ENCODE measurements at places on chromosomes 5 and 9.

- DNase-seq = peak; percentile 57
Measured at GRCh38 chr5:34923694-34924461, 5.5 kb upstream of the DNAJC21 start.

DNA sequence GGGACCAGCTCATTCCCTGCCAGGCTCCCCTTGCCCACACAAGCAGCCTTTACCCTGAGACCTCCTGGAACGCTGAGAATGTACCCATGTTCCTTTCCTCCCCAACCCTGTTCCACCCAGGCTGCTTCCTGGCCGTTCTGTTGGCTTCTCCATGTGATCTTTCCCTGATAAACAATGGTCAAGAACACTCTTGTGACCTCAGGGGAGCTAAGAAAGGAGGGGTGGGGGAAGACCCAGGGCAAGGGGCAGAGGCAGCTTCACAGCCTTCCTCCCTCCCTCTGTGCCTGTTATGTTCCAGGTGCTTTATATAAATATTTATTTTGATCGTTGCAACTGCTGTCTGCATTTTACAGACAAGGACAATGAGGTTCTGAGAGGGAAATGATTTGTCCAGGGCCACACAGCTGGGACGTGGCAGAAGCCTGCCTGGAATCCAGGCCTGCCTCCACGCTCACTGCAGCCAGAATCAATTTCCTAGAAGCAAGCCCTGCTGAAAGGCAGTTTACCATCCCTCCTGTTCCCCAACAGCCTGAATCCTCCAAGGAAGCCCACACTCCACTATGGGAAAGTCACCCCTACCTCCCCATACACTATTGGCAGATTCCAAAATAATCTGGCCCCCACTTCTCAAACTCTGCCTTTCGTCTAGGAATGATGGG, 3.9 kb downstream of the SHROOM1 start:
- DNase-seq = no peak

- DNase-seq = no peak
Measured at GRCh38 chr5:14561741-14562140, 19.9 kb upstream of the OTULINL start.

- DNase-seq = no peak
Measured at GRCh38 chr5:143680672-143681259, 131.2 kb upstream of the HMHB1 start.

DNA sequence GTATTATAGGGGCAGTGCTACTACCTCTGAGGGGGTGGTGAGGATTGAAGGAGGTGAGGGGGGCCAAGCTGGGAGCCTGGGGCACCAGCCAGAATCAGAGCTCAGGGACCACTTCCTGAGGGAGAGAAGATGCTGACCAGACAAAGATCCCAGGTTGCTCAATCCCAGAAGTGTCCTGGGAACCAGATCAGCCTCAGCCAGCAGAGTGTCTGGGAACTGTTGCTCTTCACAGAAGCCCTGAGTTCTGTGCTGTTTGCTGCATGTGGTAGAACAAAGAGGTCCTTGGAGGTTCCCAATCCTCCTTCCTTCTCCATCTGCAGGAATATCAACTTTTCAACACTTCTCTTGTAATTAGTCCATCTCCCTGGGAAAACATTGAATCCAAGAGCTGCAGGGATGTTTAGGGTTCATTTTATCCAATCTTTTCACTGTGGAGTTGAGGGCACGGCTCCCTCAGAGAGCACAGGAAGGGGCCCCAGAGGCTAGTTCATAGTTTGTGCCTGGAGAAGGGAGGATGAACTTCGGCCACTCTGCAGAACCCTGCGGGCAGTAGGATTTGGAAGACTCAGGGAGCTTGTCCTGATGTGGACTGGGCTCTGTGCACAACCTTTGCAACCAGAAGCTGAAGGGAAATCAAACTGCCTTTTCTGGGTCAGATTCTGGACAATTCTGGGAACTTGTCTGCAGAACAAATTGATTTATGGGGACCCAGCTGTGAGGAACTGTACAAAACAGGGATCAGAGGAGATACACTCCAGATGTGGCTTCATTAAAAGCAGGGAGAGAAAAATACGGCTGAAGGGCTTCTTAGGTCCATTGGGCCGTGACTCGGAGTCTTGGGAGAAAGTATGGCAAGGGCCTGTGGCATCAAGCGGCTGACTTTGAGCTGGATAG, 57.1 kb downstream of the GALNT12 start:
- DNase-seq = no peak
